Activated CD4-positive, alpha-beta T cell treated with anti-CD3 and anti-CD28 coated beads for 36 hours (primary cell): ENCODE measurements at places on chromosomes 7 and 10.

DNA sequence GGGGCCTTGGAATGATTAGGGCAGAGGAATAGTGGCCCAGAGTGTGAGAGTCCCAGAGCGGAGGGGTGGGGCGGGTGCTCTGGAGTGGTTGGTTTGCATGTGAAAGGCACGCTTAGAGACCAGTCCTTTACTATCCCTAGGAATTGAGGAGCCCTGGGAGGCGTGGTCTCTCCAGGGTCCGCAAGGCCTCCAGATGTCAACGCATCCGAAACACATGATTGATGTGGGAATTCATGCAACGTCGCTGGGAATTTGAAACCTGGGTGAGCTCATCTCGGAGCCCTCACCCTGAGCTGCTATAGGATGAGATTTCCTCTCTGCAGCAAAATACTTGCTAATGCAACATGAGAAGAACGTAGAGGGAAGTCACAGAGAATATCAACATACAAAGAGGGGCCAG, 51.2 kb downstream of the NPTX2 start:
- no peak for DNase-seq
- H3K27ac ChIP-seq = no peak overlapping the region
- H3K4me3 ChIP-seq = no peak overlapping the region
- peaks cover 2% of the 10 kb centered on the region for H3K27me3 ChIP-seq

DNA sequence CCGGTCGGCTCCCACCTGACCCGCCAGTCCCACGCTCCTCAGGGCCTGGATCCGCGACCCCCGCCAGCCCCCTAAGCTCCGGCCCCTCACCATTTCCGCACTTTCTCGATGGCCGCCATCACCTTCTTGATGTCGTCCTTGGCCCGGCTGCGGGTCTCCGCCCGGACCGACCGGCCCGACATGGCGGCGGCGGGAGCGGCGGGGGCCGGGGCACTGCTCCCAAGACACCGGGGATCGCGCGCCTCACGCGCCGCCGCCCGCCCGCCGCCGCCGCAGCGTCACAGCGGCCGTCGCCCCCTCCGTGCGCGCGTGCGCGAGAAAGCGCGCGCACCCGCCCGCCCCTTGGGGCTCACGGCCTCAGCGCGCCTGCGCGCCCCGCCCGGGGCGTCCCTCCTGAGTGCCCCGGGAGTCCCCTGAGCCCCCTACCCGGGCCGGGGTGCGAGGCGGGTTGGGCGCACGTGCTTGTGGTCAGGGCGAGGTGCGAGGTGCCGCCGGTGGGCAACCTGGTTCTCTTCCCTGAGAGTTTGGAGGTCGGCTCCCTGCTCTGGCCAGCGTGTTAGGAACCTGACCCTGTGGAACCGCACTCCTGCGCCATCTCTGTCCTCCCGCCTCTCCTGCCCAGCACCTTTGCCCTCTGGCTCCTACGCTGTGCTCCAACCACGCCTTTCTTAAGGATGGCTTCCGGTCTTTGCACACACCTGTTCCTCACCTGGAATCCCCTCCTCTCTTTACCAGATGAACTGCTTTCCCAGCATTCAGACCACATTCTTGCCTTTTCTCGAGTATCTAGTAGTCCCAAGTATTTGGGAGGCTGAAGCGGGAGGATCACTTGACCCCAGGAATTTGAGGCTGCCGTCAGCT, at the start of gene BCL7B:
BCL7B (minus strand) TSS at position 294 of the 861 bp plus-strand sequence; CDS start at position 182, 112 bp downstream.
- H3K4me1 ChIP-seq = peaks cover 35% of the 10 kb centered on the region
- peak within 1 kb of the TSS; percentile 93 for H3K4me3 ChIP-seq
- H3K27me3 ChIP-seq = no peaks in the 10 kb centered on the region
- H3K36me3 ChIP-seq = peaks cover 22% of the 10 kb centered on the region

DNA sequence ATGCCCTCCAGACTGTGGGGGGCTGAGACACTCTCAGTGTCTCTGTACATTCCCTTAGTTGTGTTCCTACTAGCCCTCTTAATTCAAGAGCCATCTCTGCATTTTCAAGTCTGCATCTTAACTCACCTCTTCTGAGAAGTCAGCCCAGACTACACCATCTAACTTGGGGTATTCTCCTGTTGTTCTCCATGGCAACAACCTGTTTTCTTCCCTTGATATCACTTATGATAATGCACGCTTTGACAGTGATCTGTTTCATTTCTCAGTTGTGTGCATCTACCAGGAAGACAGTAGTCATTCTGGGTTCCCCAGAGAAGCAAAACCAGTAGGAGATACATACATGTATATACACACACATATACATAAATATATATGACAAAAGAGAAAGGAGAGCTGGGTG, 707.3 kb upstream of the IGFBP3 start:
- H3K36me3 ChIP-seq = no peaks in the 10 kb centered on the region
- H3K27ac ChIP-seq = no peak overlapping the region
- H3K4me3 ChIP-seq = no peak overlapping the region
- no peaks in the 10 kb centered on the region for H3K27me3 ChIP-seq

DNA sequence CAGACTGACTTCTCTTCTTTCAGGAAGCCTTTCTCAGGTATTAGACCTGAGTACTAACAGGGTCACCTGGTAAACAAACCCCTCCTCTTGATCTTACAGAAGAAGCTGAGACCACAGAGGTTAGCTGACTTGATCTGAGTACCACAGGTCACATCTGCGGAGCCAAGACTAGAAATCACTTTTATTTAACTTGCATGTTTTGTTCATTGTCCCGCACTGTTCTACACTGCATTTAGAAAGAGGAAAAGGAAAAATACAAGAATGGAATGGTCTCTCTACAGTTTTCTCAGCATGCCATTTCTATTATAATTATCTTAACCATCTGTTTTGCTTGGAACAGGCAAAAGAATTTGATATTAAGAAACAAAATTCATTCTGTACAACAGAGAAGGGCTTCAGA, 245.6 kb upstream of the ETV1 start:
- no peak for DNase-seq
- H3K36me3 ChIP-seq = no peaks in the 10 kb centered on the region
- no peak overlapping the region for H3K4me3 ChIP-seq
- no peaks in the 10 kb centered on the region for H3K27me3 ChIP-seq

- peaks cover 2% of the 10 kb centered on the region for H3K27me3 ChIP-seq
- H3K4me3 ChIP-seq = no peak overlapping the region
- H3K27ac ChIP-seq = no peak overlapping the region
- H3K36me3 ChIP-seq = no peaks in the 10 kb centered on the region
Measured at GRCh38 chr10:122102146-122102868, 113.3 kb downstream of the TACC2 start.

DNA sequence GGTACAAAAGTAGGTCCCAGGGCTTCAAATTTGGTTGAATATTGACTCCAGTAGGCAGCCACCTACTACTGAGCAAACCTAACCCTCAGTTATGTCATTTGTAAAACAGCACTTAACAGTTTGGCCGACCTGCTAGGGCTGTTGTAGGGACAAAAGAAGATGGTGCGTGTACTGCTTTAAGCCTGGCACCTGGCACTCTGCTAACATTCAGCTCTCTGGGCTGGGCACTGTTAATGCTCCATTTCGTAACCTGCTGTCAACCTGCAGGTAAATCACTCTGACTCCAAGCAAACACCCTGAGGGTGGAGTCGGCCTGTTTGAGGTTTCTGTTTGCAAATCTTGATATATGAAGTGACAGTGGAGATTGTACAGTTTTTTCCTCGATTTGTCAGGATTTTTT, 7.2 kb downstream of the ZKSCAN1 start:
- no peak overlapping the region for H3K4me3 ChIP-seq
- H3K36me3 ChIP-seq = peaks cover 57% of the 10 kb centered on the region
- H3K27me3 ChIP-seq = no peaks in the 10 kb centered on the region
- H3K4me1 ChIP-seq = peaks cover 59% of the 10 kb centered on the region
- DNase-seq = no peak

DNA sequence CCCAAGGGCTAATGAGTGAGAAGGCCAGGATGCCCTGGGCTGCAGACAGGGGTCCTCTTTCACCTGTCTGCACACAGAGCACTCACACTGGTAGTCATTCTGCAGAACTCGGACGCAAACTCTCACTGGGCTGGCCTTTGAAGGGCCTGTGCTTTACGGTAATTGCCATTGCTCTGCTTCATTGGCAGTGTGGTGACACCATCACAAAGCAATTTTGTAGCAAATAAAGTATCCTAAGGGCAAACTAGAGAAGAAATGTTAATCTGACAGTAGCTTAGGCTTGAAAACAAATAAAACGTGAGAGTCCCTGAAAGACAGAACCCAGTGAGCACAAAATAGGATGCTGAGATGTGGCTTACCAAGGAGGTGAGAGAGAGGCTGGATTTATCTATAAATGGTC, 30.6 kb upstream of the FIGNL1 start:
- H3K4me3 ChIP-seq = no peak overlapping the region
- H3K27ac ChIP-seq = no peak overlapping the region
- peaks cover 2% of the 10 kb centered on the region for H3K27me3 ChIP-seq
- H3K4me1 ChIP-seq = no peaks in the 10 kb centered on the region
- H3K36me3 ChIP-seq = no peaks in the 10 kb centered on the region

GRCh38 chr7:159115601-159116501, 28.8 kb downstream of the VIPR2 start:
- peaks cover 14% of the 10 kb centered on the region for H3K4me1 ChIP-seq
- no peak for DNase-seq
- no peaks in the 10 kb centered on the region for H3K36me3 ChIP-seq
- no peak overlapping the region for H3K4me3 ChIP-seq
- H3K27ac ChIP-seq = no peak overlapping the region
- peaks cover 2% of the 10 kb centered on the region for H3K27me3 ChIP-seq

DNA sequence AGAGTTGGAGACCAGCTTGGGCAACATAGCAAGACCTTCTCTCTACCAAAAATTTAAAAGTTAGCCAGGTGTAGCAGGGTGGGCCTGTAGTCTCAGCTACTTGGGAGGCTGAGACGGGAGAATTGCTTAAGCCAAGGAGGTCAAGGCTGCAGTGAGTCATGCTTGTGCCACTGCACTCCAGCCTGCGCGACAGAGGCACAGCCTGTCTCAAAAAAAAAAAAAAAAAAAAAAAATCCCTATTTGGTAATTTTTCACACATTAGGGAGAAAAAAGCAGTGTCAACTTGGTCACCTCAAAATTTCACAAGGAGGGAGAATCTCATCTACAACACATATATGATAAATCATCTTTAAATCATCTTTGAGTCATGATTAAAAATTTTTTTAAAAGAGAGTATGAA, 6.4 kb upstream of the ZNF398 start:
- no peak for DNase-seq
- peaks cover 11% of the 10 kb centered on the region for H3K4me1 ChIP-seq
- H3K36me3 ChIP-seq = peaks cover 7% of the 10 kb centered on the region

DNA sequence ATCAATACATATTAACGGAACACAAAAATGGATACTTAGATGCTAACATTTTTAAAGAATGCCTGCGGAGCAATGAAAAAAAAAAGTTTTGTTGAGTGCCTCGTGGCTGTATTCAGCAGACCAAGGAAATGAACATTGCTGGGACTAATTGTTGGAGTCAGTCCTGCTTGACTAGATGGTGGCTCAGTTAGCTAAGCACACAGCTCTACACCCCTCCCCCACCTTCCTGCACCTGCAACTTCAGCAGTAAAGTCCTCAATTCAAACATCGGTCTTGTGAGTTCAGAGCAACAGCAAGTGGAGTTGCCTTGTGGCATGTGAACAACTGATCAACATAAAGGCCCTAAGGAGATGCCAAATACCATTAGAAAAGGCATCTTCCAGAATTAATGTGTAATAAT, 326.0 kb upstream of the NPSR1 start:
- no peak overlapping the region for H3K27ac ChIP-seq
- H3K4me1 ChIP-seq = no peaks in the 10 kb centered on the region
- no peaks in the 10 kb centered on the region for H3K36me3 ChIP-seq
- DNase-seq = no peak
- no peak overlapping the region for H3K4me3 ChIP-seq

- no peaks in the 10 kb centered on the region for H3K36me3 ChIP-seq
- no peaks in the 10 kb centered on the region for H3K4me1 ChIP-seq
- peaks cover 2% of the 10 kb centered on the region for H3K27me3 ChIP-seq
- H3K27ac ChIP-seq = no peak overlapping the region
- no peak for DNase-seq
Measured at GRCh38 chr10:121048749-121049148, 197.6 kb downstream of the WDR11 start.
